ENCODE measurements at places on chromosomes 3 and 15.

GRCh38 chr3:100682854-100683760 lies 26.2 kb upstream of the TFG start:
- DNase-seq = no peak

DNA sequence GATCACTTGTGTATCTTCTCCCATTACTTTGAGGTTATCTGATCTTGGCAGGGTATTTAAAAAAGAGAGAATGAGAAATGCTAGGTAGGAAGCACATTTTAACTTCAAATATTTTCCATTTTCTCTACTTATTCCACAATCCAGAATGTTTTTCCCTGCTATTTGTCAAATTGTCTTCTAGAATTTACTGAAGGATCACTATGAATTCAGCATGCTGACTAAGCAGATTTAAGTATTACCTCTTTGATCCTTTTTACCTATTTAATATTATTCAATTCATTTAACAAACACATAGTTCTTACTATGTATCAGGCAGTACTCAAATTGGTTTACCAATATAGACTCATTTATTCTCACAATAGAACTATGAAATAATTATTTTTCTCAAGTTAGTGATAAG lies 463.4 kb upstream of the ARL6 start:
- no peak for DNase-seq

DNA sequence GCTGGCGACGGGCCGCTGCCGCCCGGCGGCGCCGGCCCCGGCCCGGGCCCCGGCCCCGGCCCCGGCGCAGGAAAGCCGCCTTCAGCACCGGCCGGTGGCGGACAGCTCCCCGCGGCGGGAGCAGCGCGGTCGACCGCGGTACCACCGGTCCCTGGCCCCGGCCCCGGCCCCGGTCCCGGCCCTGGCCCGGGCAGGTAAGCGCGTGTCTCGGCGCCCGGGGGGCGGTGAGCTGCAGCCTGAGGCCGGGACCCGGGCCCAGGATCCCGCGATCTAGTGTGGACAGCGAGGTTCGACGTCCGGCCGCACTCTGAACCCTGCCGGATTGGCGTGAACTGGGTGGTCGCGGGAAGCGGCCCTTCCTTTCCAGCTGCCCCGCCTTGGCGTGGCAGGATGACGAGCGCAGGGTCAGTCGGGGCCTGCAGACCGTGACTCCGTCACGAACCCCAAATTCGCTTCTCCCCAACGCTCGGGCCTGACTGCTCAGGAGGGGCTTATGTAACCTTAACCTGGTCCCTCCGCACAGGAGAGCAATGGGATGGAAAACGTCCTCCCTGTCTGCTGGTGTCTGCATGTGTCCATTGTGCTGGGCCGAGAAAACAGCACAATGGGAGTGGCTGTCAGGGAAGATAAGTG lies 472 bp downstream of the BSN start:
- DNase-seq = peak; percentile 87

GRCh38 chr3:108091498-108092250 lies 843 bp upstream of the CD47 start:
- peak; percentile 36 for DNase-seq

DNA sequence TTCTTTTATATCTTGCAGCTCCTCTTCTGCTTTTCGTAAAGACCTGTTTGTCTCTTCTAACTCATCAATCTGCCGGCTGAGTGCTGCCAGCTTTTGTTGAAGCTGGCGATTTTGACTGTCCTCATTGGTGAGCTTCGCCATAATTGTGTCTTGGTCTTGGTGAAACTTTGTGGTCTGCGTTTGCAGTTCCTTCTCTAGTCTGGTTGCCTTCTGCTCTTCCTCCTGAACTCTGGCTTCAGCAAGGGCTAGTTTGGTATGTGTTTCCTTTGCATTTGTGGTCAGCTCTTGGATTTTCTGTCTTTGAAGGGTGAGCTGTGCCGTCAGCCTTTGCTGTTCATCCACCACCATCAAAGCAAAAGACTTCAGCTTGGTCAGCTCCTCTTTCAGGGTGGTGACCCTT lies 32.9 kb downstream of the CMSS1 start:
- DNase-seq = no peak

DNA sequence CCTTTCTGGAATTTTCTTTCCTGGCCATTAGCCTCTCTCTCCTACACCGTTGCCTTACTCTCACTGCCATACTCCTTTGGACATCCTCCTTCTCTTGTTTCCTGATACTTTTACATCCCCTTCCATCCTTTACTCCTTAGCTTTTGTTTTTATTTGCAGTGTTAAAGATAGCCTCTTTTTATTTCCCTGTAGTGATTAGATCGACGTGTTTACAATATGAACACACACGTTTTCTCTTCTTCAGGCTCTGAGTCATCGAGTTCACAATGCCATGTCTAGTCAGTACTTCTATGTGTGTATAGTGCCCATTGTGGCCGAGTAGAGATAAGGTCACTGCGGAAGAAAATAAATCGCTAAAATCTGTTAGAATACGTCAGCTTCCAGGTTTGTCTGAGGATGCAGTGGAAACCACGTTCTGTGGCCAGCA lies 208.5 kb downstream of the LPP start:
- DNase-seq = no peak

DNA sequence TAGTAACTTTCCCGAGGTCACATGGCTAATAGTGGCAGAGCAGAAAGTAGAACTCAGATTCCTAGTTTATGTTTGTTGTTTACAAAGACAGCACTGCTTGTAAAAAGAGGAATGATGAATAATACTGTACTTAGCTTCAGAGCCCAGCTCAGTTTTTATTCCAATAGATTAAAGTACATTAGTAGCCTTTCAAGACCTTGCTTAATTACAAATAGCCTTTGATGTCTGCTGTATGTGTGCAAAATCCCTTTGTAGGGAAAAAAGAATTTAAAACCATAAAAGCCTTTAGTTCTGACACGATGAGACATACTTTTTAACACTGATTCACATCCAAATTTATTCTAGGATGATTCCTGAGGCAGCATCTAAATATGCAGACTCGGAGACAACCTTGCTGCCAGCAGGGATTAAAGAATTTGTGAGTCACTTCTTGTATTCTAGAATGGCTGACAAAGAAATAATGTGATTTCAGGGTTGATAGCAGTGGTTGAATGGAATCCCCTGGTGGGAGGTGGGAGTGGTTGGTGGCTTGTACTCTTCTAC lies 324.2 kb upstream of the TGFBR2 start:
- DNase-seq = peak; percentile 5

- no peak for DNase-seq
Measured at GRCh38 chr3:152222327-152222726, 46.4 kb upstream of the MBNL1 start.

GRCh38 chr3:189685291-189685690 lies 54.1 kb downstream of the TP63 start:
- DNase-seq = no peak
